Ovary (tissue), 10 donors: ENCODE measurements at places on chromosomes 6 and 20. TPM values are rescaled to one million over a fixed set of nuclear protein-coding genes. Genes with fewer than 3 reads are reported as not detected.
A peak's percentile ranks its signal among the peaks of the same experiment; 100 is the strongest.

The BTNL2 gene
- total RNA-seq: not detected

DNA sequence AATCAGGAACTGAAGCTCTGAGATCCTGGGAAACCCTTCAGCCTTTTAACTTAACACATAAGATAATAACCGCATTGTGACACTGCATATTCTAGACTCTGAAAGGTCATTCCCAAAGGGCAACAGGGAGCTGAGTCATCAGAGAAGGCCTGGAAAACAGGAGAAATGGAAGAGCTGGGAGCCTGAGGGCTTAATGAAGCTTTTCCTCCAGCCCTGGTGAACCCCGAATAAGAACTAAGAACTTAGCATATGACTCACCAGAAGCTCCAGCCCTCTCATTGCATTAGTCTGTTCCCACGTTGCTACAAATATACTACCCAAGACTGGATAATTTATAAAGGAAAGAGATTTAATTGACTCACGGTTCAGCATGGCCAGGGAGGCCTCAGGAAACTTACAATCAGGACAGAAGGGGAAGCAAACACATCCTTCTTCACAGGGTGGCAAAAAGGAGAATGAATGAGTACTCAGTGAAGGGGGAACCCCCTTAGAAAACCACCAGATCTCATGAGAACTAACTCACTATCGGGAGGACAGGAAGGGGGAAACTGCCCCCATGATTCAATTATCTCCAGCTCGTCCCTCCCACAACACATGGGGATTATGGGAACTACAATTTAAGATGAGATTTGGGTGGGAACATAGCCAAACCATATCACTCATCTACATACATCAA is 648.5 kb downstream of the TFAP2A start:
- no peaks in the 10 kb centered on the region for H3K27me3 ChIP-seq
- DNase-seq: no peak
- H3K4me1 ChIP-seq: no peaks in the 10 kb centered on the region
- H3K27ac ChIP-seq: no peak overlapping the region

DNA sequence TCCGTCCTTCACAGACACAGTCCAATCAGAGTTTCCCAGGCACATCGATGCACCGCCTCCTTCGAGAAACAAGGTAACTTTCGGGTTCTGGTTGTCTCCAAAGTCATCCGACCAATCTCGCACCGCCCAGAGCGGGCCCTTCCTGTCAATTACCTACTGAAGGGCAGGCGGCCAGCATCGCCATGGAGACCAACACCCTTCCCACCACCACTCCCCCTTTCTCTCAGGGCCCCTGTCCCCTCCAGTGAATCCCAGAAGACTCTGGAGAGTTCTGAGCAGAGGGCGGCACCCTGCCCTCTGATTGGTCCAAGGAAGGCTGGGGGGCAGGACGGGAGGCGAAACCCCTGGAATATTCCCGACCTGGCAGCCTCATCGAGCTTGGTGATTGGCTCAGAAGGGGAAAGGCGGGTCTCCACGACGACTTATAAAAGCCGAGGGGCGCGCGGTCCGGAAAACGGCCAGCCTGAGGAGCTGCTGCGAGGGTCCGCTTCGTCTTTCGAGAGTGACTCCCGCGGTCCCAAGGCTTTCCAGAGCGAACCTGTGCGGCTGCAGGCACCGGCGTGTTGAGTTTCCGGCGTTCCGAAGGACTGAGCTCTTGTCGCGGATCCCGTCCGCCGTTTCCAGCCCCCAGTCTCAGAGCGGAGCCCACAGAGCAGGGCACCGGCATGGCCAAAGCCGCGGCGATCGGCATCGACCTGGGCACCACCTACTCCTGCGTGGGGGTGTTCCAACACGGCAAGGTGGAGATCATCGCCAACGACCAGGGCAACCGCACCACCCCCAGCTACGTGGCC is at the start of gene HSPA1B:
TSS of gene HSPA1B (plus strand) at position 453 of the 794 bp plus-strand sequence. CDS start at position 666, 213 bp downstream.
- no peaks in the 10 kb centered on the region for H3K27me3 ChIP-seq
- peak within 1 kb of the TSS; percentile 66 for H3K4me3 ChIP-seq
- H3K27ac ChIP-seq: peak within 1 kb of the TSS; percentile 98
- DNase-seq: peak; percentile 100
- H3K36me3 ChIP-seq: no peaks in the 10 kb centered on the region

The STX11 gene
- 0.45 TPM for total RNA-seq
